ENCODE measurements at places on chromosomes 4 and X.

DNA sequence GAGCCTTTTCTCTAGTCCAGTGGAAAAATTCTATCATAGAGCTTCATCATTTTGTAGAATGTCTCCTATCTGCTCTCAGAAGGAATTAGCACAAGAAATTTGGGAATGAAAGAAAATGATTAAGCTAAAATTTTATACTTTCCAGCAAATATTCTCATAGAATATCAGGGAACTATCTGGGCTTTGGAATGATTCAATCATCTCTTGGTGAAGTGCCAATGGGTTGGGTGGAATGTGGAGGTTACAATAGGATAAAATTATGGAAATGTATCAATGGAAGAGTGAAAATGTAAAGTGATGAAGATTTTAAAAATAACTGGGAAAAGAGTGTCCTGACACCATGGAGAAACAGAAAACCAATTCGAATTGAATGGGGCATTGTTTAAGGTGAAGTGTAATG is 119.0 kb upstream of the MID1 start:
- no peak for DNase-seq

DNA sequence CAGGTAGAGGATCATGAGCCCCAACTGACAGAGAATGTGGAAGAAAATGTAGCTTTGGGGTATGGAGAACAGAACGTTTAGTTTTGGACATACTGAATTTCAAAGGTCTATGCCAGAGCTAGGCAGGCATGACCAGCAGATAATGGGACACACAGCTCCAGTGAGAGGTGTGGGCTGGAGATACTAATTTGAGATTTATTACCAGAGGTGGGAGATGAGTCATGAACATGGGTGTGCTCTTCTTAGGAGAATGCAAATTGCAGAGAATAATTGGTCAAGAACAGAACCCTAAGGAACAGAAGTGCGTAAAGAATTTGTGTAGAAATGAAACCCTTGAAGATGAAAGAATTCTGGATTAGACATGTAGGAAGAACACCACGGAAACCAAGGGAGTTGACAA is 125.2 kb downstream of the PACRGL start:
- no peak for DNase-seq

DNA sequence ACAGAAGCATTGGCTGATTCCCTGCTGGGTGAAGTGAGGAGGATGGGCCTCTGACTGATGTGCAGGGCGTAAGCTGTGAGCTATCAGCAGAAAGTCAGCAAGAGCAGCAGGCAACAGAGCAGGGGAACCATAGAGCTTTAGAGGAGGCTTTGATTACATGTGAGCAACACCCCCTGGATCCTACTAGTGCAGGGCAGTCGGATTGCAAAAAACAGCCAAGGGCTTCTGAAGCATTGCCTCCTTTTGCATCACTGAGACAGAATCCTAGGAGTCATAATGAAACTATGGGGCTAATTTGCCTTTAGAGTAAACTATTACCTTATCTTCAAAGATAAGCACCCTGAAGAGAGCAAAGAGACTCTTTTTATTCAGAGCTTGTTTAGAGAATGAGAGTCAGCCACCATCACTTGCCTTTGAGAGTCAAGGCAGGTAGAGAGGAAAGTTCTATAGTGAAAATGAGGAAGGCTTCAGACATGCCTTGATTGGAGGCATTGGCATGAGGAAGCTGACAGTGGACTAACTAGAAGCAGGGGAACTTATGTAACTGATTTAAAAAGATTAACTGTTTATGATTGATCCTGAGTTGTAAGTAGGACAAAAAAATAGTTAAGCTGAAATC is 420.3 kb downstream of the PDHA2 start:
- no peak for DNase-seq

DNA sequence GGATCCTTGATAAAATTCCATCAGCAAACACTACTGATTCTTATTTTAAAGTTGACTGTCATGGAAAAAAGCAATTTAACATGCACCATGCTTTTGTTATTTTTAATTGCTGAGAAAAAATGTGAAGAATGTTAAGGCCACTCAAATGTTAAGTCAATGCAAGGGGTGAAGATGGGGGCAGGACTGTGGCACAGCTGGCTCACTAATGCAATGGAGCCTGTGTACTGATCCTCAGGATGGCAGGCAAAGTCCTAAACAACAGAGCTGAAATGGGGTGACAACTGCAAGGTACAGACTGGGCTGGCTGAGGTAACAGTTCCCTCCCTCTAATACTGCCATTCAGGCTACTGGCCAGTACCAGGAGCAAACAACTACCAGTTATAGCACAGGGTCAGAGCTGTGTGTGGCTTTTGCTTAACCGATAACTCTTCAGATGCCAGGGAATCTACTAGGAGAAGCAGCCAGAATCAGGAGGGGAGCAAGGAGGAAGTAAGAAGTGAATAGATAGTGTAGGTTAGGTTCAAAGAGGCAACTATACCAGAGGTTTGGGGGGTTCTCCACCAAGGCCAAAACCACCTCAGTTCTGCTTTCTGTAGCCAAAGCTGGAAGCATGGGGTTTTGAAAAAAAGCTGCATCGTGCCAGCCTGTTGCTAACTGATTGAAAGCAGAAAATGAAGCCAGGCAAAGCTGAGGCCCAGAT is 372.6 kb downstream of the OPHN1 start:
- no peak for DNase-seq

DNA sequence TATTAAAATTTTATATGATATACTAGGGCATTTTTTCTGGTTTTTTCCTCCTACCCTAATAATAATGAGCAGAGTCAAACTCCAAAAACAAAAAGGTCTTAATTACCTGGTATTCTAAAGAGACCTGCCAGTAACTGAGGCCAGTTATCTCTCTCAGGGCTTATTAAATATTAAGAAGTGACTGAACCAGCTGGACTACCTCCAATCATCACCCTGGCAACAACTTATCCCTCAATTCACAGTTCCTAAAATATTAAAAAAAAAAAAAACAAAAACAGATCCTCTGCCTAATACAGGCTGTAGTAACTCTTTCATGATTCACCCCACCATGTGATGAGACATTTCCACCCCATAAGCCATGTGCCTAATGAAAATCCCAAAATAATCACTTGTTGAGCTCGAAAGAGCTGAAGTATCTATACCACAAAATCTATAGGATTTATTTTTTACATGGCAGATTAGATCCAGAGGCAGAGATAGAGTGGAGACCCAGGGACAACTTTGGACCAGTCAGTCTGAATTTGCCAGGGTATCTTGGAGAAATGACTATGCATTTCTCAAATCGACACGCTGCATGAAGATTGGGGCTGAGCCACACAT is 698.0 kb downstream of the FAT4 start:
- no peak for DNase-seq

DNA sequence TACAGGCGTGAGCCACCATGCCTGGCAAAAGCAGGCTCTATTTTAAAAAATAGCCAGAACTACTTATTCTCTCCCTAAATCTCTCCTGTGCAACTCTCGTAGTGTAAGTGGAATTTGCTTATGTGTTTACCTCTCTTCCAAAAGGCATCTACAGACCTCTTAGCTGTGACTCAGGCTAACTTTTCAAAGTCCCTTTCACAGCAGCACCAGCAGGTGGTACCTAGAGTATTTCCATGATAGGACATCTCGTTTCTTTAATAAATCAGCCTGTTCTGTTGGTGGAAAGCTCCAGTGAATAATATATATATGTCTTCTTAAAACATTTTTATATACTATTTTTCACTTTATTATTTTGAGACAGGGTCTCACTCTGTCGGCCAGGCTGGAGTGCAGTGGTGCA is 89.0 kb downstream of the NSUN7 start:
- no peak for DNase-seq

DNA sequence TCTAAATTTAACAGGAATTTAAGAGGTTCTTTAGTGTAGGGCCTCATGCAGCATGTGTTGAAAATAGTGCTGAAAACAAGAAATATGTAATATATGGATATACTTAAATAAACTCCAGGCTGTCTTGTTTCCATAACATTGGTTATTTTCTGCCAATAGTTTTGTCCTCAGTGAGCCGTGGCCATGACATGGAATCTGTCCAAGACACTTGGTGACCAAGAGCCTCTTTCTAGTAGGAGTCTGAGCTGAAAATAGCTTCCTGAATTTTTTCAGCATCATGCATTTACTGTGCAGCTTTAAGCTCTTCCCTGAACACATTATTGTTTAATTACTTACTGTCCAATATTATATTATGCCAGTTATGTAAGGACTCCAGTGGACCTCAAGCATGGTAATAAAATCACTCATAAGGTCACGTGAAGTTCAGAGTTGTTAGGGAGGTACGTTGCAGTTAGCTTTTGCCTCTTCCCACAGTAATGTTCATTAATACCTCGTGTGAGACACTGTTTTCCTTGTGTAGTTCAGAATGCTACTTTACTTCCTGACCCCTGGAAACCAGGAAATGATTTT is 488.2 kb downstream of the GRID2 start:
- DNase-seq: no peak

- peak; percentile 22 for DNase-seq
Observed at GRCh38 chrX:57929373-57929772, 19.1 kb upstream of the ZXDA start.

DNA sequence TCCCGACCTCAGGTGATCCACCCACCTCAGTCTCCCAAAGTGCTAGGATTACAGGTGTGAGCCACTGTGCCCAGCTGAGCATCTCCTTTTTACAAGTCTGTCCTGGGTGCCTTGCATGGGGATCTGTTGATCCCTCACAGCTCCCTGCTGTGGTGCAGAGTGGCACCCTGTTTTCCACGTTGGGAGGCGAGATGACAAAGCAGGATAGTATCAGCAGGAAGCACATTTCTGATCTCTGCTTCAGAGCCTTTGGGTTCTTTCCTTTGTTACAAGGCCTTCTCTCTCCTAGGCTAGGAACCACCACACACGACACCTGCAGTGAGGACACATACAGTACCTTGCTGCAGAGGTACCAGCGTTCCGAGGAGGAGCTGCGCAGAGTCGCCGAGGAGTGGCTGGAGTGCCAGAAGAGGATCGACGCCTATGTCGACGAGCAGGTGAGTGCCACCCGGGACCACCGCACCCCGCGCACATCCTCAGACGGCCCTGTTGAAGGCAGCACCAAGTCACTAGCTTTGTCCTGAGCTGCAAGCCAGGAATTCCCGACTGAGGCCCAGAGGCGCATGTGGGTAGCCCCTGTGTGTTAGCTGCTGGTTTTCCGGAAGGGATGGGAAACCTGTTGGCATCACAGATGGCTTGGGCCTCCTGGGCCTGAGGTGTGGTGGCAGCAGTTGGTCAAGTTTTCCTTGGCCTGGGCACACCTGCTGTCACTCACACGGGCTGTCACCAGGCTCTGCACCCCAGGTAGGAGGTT is 109.6 kb downstream of the TNIP2 start:
- DNase-seq: no peak

- DNase-seq: no peak
Observed at GRCh38 chr4:78291277-78291676, 234.2 kb downstream of the FRAS1 start.

GRCh38 chrX:45668686-45669443 is 468.2 kb upstream of the DIPK2B start:
- no peak for DNase-seq

DNA sequence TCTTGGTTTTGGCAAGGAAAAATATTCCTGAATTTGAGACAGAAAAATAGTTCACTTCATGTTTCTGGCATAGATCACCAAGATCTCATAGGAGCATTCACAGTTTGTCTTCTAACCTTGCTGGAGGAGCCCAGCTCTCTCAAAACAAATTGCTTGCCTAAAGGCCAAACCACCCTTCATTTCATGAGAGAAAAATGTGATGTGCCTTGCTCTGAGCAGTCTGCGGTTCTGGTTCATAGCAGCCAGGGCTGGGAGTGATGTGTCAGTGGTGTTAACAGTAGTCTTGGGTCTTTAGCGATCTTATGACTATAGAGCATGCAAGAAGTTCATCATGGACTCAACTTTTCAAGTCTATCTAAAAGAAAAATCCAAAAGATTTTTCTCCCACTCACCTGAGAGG is 183.3 kb downstream of the DCLK2 start:
- no peak for DNase-seq

DNA sequence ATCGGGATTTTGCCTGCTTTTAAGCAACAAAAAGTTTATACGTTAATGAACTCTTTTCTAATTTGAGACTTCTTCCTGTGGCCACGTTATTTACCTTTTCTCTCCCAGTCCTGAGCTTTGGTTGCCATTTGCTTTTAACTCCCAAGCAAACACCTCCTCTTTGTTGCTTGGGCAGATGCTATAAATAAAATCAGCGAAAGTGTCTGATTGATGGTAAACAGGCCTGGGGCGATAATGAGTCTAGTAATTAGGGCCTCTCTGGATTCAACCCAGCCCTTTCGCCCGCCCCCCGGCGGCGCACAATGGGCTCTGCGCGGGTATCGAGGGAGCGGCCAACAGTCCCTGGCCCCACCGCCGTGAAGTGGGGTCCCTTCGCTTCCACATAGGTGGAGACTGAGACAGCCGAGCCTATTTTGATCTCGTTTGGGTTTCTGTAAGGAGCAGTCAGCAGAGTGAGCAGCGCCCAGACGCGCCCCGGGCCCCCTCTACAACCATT is 790 bp downstream of the CLGN start:
- DNase-seq: no peak

DNA sequence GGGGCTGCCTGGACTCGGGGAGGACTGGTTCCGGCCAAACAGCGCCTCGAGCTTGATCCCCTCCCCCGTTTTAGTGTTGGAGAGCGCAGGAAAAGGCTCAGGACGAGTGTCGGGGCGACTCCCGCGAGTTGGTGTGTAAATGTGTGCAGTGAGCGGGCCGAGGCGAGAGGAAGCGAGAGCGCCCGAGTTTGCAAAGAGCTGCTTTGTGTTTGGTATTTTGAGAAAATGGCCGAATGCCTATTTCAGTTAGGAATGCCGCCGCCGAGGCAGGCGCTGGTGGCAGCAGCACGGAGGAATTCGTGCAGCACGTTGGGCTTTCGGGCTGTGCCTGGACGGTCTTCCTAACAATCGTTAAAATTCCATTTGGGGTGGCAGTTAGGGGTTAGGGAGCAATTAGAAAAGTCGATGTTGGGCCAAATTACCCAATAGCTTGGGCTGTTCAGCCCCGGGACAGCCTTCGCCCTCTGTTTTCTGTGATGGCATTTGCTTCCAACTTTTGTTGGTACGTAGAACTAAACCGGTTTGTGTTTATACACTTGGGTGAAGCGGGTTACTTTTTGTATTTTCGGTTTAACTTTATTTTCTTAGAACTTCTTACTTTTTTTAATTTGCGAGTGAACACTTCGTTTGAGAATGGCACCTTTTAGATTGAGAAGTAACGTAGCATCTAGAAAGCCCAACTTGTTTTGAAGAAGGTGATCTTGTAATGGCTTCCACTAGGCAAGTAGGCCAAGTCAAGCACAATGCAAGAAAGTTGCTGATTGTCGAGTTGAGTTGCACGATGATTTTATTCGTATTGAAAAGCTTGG is 1.6 kb downstream of the REST start:
- DNase-seq: peak; percentile 40

All from CD14-positive monocyte (primary cell).